Stimulated activated CD4-positive, alpha-beta T cell treated with anti-CD3 and anti-CD28 coated beads, TNF-alpha, amount 100 ng/mL, for 4 hours (primary cell): ENCODE measurements at places on chromosomes 2 and 18.

DNA sequence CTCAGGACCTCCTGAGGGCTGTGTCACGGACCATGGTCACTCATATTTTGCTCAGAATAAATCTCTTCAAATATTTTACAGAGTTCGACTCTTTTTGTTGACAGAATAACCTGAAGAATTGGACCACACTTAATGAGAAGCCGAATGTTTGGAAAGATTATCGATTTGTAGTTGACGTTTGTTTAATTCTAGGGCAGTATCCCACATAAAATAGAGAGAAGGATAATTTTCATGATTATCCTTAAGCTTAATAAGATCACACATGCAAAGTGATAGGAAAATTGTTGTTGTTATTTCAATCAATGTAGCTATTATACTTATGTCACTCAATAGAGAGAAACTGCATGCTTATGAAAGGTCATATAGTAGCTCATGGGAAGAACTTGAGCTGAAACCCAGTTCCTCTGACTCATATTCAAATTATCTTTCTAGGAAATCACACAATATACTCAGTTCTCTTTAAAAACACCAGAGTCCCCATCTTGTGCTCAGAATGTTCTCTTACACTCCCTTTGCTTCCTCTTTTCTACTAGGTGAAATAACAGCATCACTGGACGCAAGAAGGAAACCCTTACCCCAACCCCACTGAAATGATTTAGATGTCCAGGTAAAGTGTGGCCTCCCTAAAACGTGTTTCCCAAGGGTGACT, 982.1 kb downstream of the TSN start:
- no peak for DNase-seq

GRCh38 chr2:231394211-231395141, 1.0 kb upstream of the B3GNT7 start:
- no peak for DNase-seq

DNA sequence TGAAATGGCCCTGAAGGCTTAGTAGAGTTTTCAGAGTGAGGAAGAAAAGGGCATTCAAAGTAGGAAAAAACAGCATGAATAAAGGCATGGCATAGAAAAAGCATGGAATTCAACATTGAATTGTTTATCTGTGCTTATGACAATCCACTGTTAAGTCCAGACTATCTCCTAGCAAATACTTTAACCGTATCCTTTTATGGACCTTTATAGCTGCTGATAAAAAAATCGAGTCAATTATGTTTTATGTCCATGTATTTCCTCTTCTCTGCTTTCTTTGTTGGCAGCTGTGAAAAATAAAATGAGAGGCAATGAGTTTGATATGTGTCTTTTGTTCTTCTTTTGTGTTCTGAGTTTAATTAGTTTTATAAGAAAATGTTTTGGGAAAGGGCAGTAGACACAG, 70.4 kb downstream of the TDRD15 start:
- DNase-seq, result no peak

- DNase-seq, result no peak
Measured at GRCh38 chr2:88868861-88869260, 177.4 kb downstream of the RPIA start.

DNA sequence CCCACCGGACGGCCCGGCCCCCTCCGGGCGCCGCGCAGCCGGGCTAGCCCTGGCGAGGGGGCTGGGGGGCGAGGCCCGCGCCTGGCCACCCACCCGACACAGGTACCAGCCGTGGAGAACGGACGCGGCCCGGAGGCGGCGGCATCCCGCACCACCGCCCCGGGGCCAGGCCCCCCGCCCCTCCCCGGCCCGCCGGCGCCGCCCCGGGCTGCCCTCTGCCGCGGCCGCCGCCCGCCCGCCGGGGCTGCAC, 405 bp downstream of the SOS1 start:
- DNase-seq, result no peak
